ENCODE measurements at places on chromosomes 6 and 20.

- no peak for DNase-seq
These were observed 368.1 kb upstream of the JARID2 start for GRCh38 chr6:14877758-14878157.

- DNase-seq = no peak
These were observed 13.3 kb upstream of the TREM2 start for GRCh38 chr6:41176189-41176588.

GRCh38 chr20:58700823-58701222, 8.2 kb downstream of the NPEPL1 start:
- DNase-seq = no peak

DNA sequence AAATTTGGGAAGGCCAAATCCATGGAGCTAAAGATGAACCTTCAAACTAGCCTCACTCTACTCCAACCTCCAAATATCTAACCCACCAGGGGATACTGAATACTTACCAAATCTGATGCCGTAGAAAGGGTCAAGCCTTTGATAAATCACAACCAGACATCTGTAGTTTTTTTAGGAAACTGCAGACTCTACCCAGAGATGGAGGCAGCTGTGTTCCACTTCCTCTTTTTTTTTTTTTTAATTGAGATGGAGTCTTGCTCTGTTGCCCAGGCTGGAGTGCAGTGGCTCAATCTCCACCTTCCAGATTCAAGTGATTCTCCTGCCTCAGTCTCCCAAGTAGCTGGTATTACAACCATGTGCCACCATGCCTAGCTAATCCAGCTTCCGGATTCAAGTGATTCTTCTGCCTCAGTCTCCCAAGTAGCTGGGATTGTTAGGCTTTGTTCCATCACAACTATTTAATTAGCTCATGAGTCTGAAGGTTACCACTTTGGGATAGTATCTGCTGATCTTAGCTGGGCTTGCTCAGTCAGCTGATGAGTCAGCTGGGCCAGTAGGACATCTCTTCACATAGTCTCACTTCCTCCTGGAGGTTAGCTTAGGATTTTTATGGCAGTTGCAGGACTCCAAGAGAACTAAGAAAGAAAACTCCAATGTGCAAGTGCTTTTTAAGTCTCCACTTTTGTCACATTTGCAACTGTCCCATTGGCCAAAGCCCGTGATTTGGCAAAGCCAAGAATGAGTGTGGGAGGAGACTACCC, 13.3 kb downstream of the FRK start:
- no peak for DNase-seq

Data from vagina (tissue), 2 donors.